ENCODE measurements at places on chromosomes 7 and 10. TPM values are rescaled to one million over a fixed set of nuclear protein-coding genes. Genes with fewer than 3 reads are reported as not detected.

The MKI67 gene
- total RNA-seq = 11.5 TPM

The GPR26 gene
- total RNA-seq = not detected

The GDF2 gene
- total RNA-seq = not detected

The CYP2C18 gene
- 11.5 TPM for total RNA-seq

The GARIN1A gene
- total RNA-seq = 1.5 TPM

The ARL3 gene
- 7.4 TPM for total RNA-seq

The SPDYE1 gene
- total RNA-seq = not detected

The GALNT17 gene
- 3.9 TPM for total RNA-seq

The PPP1R17 gene
- total RNA-seq = not detected

The RET gene
- total RNA-seq = 7.9 TPM

The ZNF680 gene
- 22.1 TPM for total RNA-seq

The ADCY1 gene
- 2.5 TPM for total RNA-seq

The PNLIPRP1 gene
- not detected for total RNA-seq

The PILRA gene
- 8.3 TPM for total RNA-seq

The SLC26A3 gene
- not detected for total RNA-seq

The SFTPA1 gene
- total RNA-seq = 2.9 TPM

The UNCX gene
- not detected for total RNA-seq

The CPVL gene
- 9.6 TPM for total RNA-seq

The FZD8 gene
- total RNA-seq = 7.6 TPM

The GCK gene
- 1.7 TPM for total RNA-seq

The GFRA1 gene
- 57.7 TPM for total RNA-seq

The LSM5 gene
- 31.9 TPM for total RNA-seq

The CLDN4 gene
- total RNA-seq = 29.5 TPM

The TMEM176A gene
- total RNA-seq = 43.7 TPM
